ENCODE measurements at places on chromosomes 6 and 20.

- no peak for DNase-seq
Observed at GRCh38 chr6:4603856-4604369, 172.3 kb upstream of the CDYL start.

DNA sequence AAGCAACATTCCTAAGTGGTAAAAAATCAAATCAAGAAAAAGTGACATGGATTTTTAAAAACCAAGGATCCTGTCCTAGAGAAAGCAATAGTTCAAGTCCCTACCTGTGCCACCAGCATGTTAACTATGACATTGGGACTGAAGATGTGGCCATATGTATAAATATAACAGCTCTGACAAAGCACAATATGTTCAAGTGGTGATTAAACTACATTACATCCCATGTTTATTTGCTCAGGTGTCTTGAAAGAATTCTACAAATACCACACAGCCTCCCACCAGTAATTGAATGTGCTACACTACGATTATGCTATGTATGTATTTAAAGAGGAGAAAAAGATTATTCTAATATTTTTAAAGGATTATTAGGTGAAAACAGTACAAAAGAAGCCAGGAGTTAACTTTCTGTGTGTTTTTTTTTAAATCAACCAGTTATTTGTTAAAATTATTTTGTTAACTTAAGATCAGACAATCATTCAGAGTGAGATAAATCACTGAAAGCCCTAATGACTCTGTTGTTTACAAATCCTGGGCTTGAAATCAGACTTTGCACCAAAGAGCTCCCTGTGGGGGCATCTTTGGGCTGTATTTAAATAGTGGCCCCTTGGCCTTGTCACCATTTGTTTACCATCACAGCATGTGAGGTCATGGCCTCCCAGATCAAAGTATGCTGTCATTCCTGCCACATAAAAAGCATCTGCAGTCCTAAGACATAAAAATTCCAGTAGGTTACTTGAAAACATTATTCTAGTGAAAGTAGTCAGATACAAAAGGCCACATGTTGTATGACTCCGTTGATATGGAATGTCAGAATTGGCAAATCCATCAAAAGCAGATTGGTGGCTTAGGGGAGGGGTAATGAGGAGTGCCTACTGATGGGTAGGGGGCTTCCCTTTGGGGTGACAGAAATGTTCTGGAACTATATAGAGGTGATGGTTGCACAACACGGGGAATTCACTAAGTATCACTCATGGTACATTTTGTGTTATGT is 17.1 kb downstream of the TTLL2 start:
- peak; percentile 68 for DNase-seq

- no peak for DNase-seq
Observed at GRCh38 chr6:80158478-80158989, 52.1 kb downstream of the BCKDHB start.

GRCh38 chr6:14271789-14272736 is 154.5 kb downstream of the CD83 start:
- DNase-seq, result no peak

GRCh38 chr6:112667427-112667826 is 320.3 kb downstream of the RFPL4B start:
- no peak for DNase-seq

GRCh38 chr20:37741055-37741454 is 47.2 kb downstream of the CTNNBL1 start:
- no peak for DNase-seq

GRCh38 chr6:14559746-14560536 is 442.4 kb downstream of the CD83 start:
- no peak for DNase-seq

GRCh38 chr20:48737434-48738093 is 90.2 kb downstream of the PREX1 start:
- no peak for DNase-seq

DNA sequence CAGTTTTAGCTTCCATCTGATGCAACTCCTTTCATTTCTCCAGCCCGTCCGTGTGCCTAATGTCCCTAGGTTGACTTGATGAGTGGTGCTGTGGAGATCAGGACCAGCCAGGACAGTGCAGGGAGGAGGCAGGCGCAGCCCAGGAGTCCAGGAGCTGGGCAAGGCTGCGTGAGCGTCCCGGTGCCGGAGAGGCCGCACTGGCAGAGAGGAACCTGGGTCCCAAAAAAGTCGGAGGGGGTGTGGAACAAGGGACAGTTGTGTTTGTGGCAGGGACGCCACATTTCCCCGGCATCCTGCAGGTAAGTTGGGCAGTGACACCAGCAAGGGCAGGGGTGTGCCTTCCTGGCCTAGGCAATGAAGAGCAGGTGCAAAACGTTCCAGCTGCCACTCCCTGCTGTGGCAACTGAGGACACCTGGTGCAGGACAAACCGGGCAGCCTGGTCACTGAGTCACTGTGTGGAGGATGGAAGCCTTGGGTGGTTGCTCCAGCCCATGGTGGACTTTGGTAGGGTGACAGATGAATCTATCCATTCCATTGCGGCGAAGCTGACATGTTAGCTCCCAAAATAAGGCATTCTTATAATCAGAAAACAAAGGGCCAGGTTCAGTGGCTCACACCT is 53.2 kb downstream of the RAMACL start:
- peak; percentile 87 for DNase-seq
